ENCODE measurements at places on chromosomes 5 and 9.

GRCh38 chr9:95189251-95190098 lies 128.0 kb downstream of the FANCC start:
- no peak for DNase-seq
- H3K4me3 ChIP-seq: no peak overlapping the region
- no peaks in the 10 kb centered on the region for H3K4me1 ChIP-seq
- no peaks in the 10 kb centered on the region for H3K36me3 ChIP-seq

DNA sequence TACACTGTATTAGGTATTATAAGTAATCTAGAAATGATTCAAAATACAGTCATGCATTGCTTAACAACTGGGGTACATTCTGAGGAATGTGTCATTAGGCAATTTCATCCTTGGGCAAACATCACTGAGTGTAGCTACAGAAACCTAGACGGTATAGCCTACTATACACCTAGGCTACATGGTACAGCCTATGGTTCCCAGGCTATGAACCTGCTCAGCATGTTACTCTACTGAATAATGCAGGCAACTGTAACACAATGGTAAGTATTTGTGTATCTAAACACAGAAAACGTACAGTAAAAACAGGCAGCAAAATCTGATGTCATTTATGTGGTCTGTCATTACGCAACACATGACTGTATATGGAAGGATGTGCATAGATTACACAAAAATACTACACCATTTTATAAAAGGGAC lies 96.8 kb downstream of the RAPGEF6 start:
- no peak overlapping the region for H3K27ac ChIP-seq
- DNase-seq: no peak
- no peak overlapping the region for H3K4me3 ChIP-seq
- H3K36me3 ChIP-seq: peaks cover 41% of the 10 kb centered on the region
- H3K27me3 ChIP-seq: no peaks in the 10 kb centered on the region

DNA sequence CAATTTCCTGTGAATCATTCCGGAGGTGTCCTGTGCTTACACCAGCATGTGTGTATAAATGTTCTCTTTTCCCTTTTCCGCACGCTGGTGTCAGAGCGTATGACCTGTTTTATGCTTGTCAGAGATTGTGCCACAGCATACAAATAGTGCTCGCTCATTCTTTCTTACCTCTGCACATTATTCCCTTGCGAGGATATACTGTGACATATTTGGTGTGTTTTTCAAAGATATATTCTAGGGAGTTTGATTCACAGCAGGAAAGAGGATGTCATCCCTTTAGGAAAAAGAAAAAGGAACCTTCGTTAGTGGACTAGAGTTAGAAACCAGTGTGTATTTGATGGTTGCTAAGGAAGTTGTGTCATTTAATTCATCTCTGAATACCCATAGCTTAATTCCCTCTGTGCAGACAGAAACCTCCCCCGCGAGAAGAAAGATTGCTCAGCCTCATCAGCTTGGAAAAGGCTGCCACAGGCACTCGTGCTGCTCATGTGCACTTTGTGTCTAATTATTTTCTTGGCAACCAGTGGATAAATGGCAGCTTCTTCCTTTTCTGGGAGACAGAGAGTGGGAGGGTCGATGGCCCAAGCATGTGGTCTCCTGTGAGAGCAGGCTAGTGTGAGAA lies 14.7 kb upstream of the CCIN start:
- no peak overlapping the region for H3K4me3 ChIP-seq
- H3K27me3 ChIP-seq: no peaks in the 10 kb centered on the region
- peaks cover 44% of the 10 kb centered on the region for H3K4me1 ChIP-seq
- peak overlapping the region; percentile 30 for H3K27ac ChIP-seq
- peaks cover 13% of the 10 kb centered on the region for H3K36me3 ChIP-seq
- no peak for DNase-seq

- no peak overlapping the region for H3K4me3 ChIP-seq
- H3K27ac ChIP-seq: peak overlapping the region; percentile 75
- peaks cover 81% of the 10 kb centered on the region for H3K36me3 ChIP-seq
- peaks cover 82% of the 10 kb centered on the region for H3K4me1 ChIP-seq
Measured at GRCh38 chr9:92722386-92723298, 42.0 kb downstream of the BICD2 start.

- H3K27ac ChIP-seq: no peak overlapping the region
- H3K36me3 ChIP-seq: no peaks in the 10 kb centered on the region
- H3K4me3 ChIP-seq: no peak overlapping the region
- DNase-seq: no peak
- H3K27me3 ChIP-seq: no peaks in the 10 kb centered on the region
Measured at GRCh38 chr9:27622693-27623340, 49.5 kb upstream of the C9orf72 start.

DNA sequence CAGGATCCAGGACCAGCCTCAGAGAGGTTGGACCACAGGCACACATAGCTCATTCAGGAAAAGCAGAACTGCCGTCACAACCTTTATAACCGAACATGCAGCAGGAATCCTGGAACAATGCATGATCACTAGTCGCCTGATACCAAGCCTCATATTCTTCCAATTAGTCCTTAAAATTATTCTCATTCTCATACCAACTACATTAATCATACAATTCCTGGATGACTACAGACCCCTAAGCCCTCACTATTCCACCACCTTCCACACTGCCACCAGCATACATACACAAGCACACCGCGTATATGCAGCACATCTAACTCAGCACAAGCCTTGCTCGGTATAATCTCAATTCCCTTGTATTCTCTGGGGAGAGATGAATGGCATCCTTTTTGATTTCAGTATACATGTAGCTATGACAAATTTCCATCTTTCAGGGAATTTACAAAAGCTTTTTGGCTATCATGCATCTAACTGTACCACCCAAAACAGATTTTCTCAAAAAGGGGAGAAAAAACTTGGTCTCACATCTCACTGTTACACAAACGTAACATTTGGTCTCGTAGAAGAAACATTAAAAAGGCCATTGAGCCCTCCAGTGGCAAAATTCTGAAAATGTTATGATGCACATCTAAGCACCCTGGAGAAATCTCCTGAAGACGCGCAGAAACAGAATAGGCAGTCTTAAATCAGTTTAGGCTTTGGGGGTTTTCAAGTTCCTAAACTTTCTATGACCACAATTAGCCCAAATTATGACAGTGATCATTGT lies 46.2 kb downstream of the MCTP1 start:
- DNase-seq: no peak
- no peaks in the 10 kb centered on the region for H3K27me3 ChIP-seq
- peaks cover 2% of the 10 kb centered on the region for H3K4me1 ChIP-seq
- no peaks in the 10 kb centered on the region for H3K36me3 ChIP-seq
- no peak overlapping the region for H3K4me3 ChIP-seq

- no peak overlapping the region for H3K4me3 ChIP-seq
- no peak overlapping the region for H3K27ac ChIP-seq
- DNase-seq: no peak
- H3K27me3 ChIP-seq: no peaks in the 10 kb centered on the region
- H3K36me3 ChIP-seq: peaks cover 20% of the 10 kb centered on the region
Measured at GRCh38 chr5:68219161-68219816, 3.7 kb downstream of the PIK3R1 start.

GRCh38 chr9:136264031-136264430 lies 18.4 kb upstream of the QSOX2 start:
- no peaks in the 10 kb centered on the region for H3K36me3 ChIP-seq
- DNase-seq: no peak
- H3K4me3 ChIP-seq: no peak overlapping the region
- H3K4me1 ChIP-seq: peaks cover 11% of the 10 kb centered on the region
- peaks cover 2% of the 10 kb centered on the region for H3K27me3 ChIP-seq

DNA sequence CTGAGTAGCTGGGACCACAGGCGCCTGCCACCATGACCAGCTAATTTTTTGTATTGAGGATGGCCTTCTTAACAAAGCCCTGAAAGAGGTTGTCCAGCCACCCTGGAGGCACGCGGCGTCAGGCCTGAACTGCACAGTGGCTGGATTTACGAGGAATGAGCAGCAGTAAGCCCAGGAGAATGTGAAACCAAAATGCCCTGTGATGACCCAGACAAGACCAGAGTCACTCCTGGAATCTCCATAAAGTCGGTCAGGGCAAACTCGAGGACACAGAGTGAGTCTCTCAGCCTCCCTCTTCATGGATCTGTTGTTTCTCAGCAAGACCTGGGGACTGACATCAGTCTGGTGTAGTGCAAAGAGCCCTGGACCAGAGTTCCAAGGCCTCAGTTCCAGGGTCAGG lies 53.2 kb upstream of the C5orf58 start:
- H3K4me3 ChIP-seq: no peak overlapping the region
- no peaks in the 10 kb centered on the region for H3K4me1 ChIP-seq
- no peak for DNase-seq

- no peak for DNase-seq
- H3K27ac ChIP-seq: no peak overlapping the region
- H3K4me3 ChIP-seq: no peak overlapping the region
- H3K4me1 ChIP-seq: peaks cover 42% of the 10 kb centered on the region
- H3K36me3 ChIP-seq: peaks cover 8% of the 10 kb centered on the region
Measured at GRCh38 chr9:137281345-137282116, 4.0 kb downstream of the TOR4A start.

DNA sequence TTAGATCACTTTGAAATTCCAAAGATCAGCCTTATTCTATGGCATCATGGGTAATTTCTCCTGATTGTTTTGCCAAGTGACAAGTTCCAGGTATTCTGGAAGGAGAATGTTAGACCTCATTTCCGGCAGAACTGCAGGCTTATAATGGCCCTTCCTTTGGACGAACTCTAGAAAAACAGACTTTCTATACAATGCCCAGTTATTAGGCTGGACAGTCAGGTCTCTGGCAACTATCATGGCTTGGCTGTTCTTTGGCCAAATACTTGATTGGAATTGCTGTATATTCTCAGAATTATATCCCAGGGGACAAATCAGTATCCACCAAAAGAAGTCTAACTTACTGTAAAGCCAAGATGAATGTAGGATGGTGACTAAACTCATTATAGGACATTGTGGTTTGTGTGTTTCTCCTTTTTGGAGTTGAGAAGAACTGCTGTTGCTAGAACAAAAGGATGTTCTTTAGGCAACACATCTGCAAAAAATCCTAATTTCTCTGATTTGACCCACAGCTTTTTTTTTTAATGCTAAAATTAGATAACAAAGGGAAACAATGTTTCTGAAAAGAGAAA lies 69.0 kb downstream of the ADAMTSL1 start:
- H3K36me3 ChIP-seq: no peaks in the 10 kb centered on the region
- no peaks in the 10 kb centered on the region for H3K27me3 ChIP-seq
- no peak overlapping the region for H3K4me3 ChIP-seq
- no peak overlapping the region for H3K27ac ChIP-seq
- H3K4me1 ChIP-seq: no peaks in the 10 kb centered on the region
- no peak for DNase-seq

- H3K27me3 ChIP-seq: no peaks in the 10 kb centered on the region
- H3K4me1 ChIP-seq: peaks cover 78% of the 10 kb centered on the region
- no peak overlapping the region for H3K4me3 ChIP-seq
- no peak for DNase-seq
- H3K36me3 ChIP-seq: peaks cover 18% of the 10 kb centered on the region
Measured at GRCh38 chr5:10366310-10367272, 13.1 kb downstream of the MARCHF6 start.

GRCh38 chr5:17019324-17019723 lies 83.2 kb upstream of the MYO10 start:
- no peak overlapping the region for H3K4me3 ChIP-seq
- no peaks in the 10 kb centered on the region for H3K27me3 ChIP-seq
- no peak overlapping the region for H3K27ac ChIP-seq
- H3K4me1 ChIP-seq: no peaks in the 10 kb centered on the region
- no peaks in the 10 kb centered on the region for H3K36me3 ChIP-seq

Measured in activated B cell treated with CpG ODN at 0.5 μM for 24 hours (primary cell).